ENCODE measurements at places on chromosomes 7 and 10.
A peak's percentile ranks its signal among the peaks of the same experiment; 100 is the strongest.

GRCh38 chr10:97673736-97674525, 13.1 kb downstream of the AVPI1 start:
- no peak for DNase-seq

DNA sequence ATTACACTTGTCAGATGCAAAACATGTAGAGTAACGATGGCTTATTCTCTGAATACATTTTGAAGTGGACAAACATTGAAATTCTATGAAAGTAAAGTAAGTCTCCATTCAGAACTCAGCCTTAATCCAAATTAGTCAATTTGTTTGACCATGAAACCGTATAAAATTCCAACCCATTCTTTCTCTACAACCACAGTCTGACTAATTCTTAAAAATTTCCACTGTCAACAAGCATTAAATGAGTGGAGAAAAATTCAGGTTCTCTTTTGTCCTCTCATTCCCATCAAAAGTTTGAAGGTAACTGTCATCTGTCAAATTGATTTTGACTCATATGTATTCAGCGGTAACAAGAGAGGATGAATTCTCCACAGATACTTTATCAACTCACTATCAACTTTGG, 1031.5 kb downstream of the SORCS1 start:
- DNase-seq, result no peak

GRCh38 chr7:11168650-11169170, 195.0 kb downstream of the PHF14 start:
- DNase-seq, result no peak

- no peak for DNase-seq
These were observed 105.6 kb downstream of the GPAM start for GRCh38 chr10:112078003-112078402.

DNA sequence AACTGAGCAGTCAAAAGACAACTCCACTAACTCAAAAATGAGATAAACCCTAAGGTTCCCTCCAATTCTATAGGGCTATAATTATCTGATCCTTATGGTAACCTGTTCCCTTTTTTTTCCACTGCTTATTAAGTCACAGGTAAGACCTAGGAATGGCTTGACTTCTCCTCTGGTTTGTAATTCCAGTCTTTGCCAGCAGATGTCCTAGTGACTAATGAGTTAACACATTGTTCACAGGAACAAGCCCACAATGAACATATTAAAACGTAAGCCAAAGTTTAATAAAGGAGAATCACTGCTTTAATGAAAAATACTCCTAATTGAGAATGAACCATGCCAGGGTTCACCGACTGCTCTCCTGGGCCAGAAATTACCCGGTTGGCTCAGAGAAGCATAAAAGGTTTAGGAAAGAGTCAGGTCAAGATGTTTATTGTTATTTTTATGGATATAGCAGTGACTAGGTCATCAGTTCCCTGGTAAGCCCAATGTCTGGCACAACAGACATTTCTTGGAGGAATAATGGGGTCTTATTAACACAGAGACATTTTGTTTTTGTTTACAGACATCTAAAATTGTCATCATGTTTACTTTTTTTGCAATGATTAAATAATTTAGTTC, 120.1 kb downstream of the ELAPOR2 start:
- DNase-seq, result peak; percentile 6

DNA sequence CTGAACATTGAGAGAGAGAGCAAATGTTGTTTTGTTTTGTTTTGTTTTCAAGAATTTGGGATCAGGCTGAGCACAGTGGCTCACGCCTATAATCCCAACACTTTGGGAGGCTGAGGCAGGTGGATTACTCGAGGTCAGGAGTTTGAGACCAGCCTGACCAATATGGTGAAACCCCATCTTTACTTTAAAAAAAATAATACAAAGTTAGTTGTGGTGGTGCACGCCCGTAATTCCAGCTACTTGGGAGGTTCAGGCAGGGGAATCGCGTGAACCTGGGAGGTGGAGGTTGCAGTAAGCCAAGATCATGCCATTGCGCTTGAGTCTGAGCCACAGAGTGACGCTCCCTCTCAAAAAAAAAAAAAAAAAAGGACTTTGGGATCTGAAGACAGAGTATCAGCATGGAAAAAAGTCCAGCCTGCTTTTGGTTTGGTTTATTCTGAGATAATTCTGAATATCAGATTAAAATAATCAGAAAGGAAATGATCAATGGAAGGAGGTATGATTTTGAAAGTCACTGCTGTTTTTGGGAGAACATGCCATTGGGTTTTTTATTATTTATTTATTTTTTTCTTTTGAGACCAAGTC, 1.9 kb upstream of the ITIH2 start:
- no peak for DNase-seq

DNA sequence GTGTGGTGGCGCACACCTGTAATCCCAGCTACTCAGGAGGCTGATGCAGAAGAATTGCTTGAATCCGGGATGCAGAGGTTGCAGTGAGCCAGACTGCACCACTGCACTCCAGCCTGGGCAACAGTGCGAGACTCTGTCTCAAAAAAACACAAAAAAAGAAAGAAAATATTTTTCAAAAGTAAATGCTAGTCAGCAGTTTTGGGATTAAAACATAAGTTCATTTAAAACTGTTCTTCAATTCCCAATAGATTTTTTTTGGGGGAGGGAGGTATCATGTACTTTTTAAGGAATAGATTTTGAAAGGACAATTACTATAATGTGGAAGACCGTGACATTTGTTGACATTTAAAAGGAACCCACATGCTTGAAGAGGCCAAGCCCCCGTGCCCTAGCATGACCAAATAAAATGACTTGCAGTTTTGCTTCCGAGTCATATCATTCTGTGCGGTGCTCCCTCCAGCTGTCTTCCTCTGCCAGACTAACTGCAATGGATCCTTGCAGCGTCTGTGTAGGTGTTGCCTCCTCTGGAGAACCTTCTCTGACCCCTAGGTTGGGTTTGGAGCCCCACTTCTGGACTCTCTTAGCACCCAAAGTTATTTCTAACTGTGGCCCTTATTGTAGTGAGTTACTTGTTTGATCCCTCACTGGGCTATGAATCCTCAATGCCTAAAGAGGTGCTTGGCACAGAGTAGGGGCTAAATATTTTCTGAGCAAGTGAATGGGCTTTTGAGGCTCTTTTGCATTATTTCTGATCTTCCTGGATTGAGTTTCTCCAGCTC, 17.4 kb upstream of the HPS1 start:
- no peak for DNase-seq

- no peak for DNase-seq
These were observed 143.1 kb downstream of the DYNC2I1 start for GRCh38 chr7:158999496-158999895.

GRCh38 chr7:143382791-143383641, 1.9 kb downstream of the ZYX start:
- no peak for DNase-seq

DNA sequence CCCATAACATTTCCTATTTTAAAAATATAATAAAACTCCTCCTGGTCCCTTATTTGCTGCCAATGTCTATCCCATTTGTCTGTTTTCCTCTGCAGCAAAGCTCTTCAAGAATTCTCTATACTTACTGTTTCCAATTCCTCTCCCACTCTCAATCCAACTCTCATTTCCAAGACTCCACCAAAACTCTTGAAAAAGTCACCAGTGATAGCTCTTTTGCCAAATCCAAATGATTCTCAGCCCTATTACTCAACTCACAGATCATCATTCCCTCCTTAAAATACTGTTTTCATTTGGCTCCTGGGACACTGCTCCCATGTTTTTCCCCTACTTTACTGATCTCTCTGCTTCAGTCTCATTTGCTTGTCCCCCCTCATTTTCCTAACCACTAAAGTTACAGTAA, 139.4 kb downstream of the HIBADH start:
- DNase-seq, result no peak

GRCh38 chr10:93154531-93154930, 80.8 kb downstream of the CYP26A1 start:
- no peak for DNase-seq

- no peak for DNase-seq
These were observed 205.8 kb upstream of the TEX47 start for GRCh38 chr7:89001306-89001705.

DNA sequence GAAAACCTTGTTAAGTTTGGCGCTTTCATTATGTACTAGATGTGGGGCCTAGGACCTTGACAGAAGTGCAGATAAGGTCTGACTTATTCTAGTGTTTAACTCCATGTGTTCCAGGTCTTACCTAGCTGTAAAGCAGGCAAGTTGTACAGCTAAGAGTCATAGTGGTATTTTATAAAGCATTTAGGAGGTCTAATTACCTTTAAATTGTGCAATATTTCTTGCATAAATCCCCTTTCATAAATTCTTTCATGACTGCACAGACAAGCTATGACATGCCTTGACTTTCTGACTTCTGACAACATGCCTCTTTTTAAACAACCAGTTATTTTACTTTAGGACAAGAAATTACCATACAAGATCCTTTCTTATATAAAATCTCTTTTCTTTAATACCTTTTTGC, 151.6 kb upstream of the VSTM2A start:
- no peak for DNase-seq

GRCh38 chr7:25758559-25758958, 393.4 kb upstream of the NFE2L3 start:
- no peak for DNase-seq

DNA sequence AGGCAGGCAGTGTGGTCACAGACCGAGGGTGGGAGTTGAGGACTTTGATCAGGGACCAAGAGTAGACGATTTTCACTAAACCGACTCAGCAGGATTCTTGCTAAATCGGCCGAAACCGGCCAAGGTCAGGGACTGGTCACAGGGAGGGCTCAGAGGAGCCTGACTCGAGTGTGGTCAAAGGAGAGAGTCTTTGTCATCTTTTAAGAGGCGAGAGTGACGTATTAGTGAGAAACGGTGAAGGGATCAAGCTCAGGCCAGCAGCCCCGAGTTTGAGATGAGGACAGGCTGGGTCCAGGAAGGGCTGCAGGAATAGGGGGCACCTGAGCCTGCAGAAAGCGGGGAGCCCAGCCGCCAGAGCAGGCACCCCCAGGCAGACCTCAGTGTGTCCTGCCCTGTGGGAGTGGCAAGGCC, 41.6 kb upstream of the FAM20C start:
- DNase-seq, result no peak

DNA sequence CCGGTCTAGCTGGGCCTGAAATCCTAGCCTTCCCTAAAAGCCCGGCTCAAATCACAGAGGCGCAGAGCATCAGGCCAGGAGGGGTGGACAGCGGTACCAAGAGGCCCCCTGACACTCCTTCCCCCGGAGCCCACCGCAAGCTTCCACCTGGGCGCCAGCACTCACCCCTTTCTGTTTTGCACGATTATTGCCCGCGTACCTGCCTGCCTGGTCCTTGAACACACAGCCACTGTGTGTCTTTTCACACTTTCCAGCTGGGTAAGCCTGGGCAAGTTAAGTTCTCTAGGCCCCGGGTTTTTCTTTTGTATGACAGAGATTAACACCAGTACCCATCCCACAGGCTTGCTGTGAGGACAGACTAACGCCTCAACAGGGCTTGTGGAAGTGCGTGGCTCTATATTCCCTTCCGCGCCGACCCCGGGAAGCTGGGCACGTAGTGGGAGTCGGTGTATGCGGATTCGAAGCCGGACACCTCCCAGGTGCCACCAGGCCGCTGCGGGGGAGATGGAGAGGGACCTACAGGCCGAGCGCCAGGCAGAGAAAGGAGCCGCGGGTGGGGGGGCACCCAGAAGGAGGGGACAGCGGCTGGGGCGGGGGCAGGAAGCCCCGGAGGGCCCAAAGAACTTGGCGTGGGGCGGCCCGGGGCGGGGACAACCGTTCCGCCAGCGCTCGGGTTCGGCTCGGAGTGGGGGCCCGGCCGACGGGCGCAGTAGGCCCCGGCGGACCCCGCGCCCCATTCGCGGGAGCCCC, 792 bp downstream of the ZNF746 start:
- peak; percentile 32 for DNase-seq

DNA sequence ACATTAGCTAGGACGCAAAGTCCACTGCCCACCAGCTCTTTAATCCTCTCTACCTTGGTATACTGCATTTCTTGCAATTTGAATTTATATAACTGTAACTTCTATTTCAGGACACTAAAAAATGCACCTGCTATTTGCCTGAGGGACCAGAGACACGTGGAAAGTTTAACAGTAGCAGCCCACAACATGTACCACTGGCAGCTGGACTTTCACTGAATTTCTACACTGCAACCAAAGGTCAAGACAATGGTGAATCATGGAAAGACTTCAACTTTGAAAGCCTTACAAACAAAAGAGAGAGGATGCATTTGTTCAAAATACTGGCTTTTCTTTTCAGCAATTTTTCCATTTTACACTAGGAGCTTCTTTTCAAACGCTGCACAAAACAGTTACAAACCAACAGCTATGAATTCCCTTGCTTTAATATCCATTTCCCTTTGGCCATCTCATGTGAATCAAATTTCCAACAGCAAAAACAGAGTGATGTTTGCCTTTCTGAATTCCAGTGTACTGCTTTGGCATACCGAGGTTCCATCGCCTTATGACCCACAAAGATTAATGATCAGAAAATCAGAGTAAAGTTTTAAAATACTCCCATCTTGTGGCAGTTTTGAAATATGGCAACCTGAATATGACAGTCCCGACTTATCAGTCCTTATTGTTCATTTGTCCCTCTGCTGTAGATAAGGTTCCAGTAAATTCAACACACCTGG, 29.9 kb upstream of the HNRNPH3 start:
- DNase-seq, result no peak

- no peak for DNase-seq
These were observed 16.8 kb downstream of the TRIM8 start for GRCh38 chr10:102660888-102661657.

- DNase-seq, result no peak
These were observed 1310.8 kb upstream of the LRRTM3 start for GRCh38 chr10:65614956-65615565.

DNA sequence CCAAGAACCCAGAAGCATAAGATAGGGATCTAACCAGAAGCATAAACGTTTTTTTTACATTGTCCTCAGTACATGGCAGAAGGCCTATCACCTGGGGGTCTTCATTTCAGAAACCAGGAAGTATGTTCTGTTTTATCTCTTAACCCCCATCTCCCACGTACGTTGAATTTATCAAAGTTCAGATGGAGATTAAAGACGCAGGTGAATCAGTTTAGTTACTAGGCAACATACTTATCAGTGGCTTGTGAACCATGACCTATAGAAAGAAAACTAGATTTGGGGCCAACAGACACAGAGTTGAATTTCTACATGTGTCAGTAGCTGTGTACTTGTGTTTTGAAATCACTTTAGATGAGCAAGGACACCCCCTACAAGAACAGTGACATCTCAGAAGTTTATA, 122.7 kb downstream of the GPR158 start:
- DNase-seq, result no peak

GRCh38 chr7:39587393-39587792, 21.2 kb downstream of the YAE1 start:
- no peak for DNase-seq

GRCh38 chr10:20363684-20364083, 533.4 kb downstream of the NEBL start:
- no peak for DNase-seq

GRCh38 chr7:18590744-18591340, 95.3 kb downstream of the HDAC9 start:
- DNase-seq, result no peak

All from stimulated activated CD4-positive, alpha-beta T cell treated with anti-CD3 and anti-CD28 coated beads, Interleukin-12 subunit alpha, Interleukin-12 subunit beta, amount 100 ng/mL, for 24 hours (primary cell).